ENCODE measurements at places on chromosomes 2 and 18. TPM values are rescaled to one million over a fixed set of nuclear protein-coding genes. Genes with fewer than 3 reads are reported as not detected.

The DHRS9 gene
- total RNA-seq: not detected

The ANKRD23 gene
- 1.8 TPM for total RNA-seq

- no peak for DNase-seq
These were observed 222.7 kb downstream of the PHLPP1 start for GRCh38 chr18:62938006-62938405.

DNA sequence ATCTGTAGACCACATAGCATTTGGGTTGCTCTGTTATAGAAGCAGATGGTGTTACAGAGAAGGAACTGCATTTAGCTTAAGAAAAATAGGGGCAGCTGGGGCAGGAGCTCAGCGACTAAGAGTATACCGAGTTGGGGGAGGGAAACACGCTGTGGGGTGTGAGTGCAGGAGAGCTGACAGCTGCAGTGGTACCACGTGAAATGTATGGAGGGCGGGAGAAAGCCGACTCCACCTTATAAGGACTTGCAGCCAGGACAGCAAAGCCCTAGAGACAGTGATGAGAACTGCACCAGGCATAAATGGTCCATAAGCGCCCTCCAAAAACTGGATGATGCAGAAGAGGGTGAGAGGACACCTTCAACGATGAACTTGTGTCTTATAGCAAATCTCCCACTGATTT lies 237.6 kb downstream of the PRKCE start:
- DNase-seq: peak; percentile 51

DNA sequence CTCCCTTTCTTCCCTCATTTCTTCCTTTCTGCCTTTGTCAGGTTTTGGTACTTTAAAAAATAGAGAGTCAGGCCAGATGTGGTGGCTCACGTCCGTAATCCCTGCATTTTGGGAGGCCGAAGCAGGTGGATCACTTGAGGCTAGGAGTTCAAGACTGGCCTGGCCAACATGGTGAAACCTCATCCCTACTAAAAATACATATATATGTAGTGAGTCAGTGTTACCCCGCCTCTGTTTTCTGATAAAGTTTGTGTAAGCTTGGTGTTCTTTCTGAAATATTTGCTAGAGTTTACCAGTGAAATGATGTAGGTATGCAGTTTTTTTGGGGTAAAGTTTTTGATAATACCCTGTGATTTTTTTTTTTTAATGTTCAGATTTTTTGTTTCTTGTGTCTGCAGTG lies 58.8 kb downstream of the DGKD start:
- no peak for DNase-seq

GRCh38 chr18:6413579-6414117 lies 1.1 kb downstream of the L3MBTL4 start:
- no peak for DNase-seq

- DNase-seq: peak; percentile 23
These were observed 114.0 kb downstream of the NEDD4L start for GRCh38 chr18:58158008-58158407.

DNA sequence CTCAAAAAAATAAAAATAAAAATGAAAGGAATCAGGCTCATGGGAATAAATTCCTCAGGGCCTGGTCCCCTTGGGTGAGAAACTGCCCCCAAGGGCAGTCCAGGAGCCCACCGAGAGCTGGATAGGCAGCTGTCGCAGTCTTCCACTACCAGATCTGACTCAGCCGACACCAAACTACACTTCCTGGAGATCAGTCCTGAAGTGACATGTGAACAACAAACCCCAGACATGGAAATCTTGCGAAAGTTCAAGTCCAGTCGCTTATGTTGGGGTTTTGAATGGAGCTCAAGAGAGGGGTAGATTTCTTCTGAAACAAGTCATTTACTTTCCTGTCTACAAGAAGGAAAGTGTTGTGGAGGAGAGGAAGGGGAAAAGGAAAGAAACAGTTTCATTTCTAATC lies 12.9 kb downstream of the ADCY3 start:
- no peak for DNase-seq

- DNase-seq: peak; percentile 62
These were observed at the start of gene MYCN for GRCh38 chr2:15939854-15940660. MYCN (plus strand) TSS chr2:15940550; CDS start chr2:15942065, 1,515 bp downstream.

DNA sequence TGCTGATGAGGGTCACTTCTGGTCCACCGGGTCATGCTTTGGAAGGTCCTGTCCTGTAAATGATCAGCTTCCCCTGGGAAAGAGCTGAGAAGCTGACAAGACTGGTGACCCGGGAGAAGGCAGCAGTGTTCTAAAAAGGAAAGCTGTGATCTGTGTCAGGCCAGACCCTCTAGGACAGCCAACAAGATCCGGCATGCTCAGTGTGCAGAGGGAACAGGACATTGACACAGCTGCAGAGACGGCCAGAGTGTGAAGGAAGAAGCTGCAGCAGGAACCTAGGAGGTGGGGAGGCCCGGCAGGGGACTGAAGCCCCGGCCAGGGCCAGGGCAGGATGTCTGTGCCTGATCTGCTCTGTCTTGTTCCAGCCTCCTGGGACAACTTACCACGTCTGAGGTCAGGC lies 372.7 kb upstream of the ID2 start:
- no peak for DNase-seq

GRCh38 chr18:12843420-12844350 lies 40.4 kb downstream of the PTPN2 start:
- DNase-seq: no peak

GRCh38 chr2:218382785-218383184 lies 712 bp downstream of the SLC11A1 start:
- no peak for DNase-seq
